ENCODE measurements at places on chromosomes 12 and 14. TPM values are rescaled to one million over a fixed set of nuclear protein-coding genes. Genes with fewer than 3 reads are reported as not detected.

The FOXN4 gene
- total RNA-seq = not detected

The AJUBA gene
- 7.5 TPM for total RNA-seq

The CLEC2A gene
- total RNA-seq = not detected

The MYF6 gene
- not detected for total RNA-seq

The STAC3 gene
- total RNA-seq = 4.5 TPM

The ACVRL1 gene
- not detected for total RNA-seq

DNA sequence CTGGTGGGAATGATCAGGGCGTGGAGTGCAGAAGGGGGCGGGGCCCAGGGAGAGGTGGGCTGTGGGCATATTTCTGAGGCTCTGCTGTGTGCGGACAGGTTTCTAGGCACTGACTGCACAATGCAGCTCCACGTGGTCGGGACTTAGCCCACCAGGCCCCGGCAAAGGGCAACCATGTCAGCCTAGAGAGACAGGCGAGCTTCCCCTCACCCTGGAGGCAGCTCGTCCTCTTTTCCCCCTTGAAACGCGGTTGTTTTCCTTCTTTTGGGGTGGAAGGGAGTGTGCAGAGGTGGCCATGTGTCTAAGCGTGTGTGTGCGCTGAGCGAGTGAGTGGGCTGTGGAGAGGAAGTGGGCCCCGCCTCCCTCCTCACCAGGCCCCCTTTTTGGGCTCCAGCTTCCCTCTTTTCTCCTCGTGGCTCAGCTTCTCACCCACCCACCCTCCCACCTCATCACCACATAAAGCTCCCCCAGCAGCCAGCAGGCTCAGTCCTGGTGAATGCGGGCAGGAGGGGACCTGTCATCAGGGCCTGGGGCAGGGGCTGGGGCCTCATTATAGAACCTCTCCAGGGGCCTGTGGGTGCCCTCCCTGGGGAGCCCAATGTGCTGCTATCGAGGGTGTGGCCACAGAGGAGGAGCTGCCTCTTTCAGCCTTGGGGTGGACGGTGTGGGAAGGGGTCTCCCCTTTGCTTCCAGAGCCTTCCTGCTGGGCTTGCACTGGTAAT is 22.0 kb downstream of the LRTM2 start:
- no peak for ATAC-seq

DNA sequence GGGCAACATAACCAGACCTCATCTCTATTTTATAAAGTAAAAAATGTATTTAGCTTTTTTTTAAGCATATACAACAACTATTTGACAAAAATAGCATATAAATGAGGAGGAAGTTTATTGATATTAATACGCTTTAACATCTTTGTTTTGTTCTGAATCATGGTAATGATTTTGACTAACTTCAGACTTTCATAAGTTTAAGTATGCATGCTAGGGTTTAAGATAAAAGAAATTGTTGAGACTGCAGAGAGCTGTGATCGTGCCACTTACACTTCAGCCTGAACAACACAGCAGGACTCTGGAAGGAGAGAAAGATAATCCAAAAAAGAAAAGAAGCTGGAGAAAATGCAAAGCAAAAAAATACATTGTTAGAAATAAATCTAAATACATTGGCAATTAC is 87.9 kb upstream of the AEBP2 start:
- ATAC-seq = peak; percentile 38

DNA sequence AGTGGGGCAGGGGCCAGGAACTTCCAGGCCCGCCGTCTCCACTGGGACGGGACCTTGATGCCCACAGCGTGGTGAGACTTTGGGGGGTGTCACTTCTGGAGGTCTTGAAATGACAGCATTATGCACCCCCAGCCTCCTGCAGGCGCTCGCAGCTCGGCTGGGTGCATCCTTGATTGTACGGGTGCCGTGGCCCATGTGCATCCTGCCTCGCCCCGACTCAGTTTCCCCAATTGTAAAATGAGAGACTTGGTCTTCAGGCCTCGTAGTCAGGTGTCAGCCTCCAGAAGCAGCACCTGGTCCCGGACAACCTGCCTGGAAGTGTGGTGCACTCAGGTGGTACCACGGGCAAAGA is 8.9 kb upstream of the PUS1 start:
- ATAC-seq = no peak

- ATAC-seq = no peak
These were observed 23.8 kb upstream of the GALNT9 start for GRCh38 chr12:132352896-132353800.

DNA sequence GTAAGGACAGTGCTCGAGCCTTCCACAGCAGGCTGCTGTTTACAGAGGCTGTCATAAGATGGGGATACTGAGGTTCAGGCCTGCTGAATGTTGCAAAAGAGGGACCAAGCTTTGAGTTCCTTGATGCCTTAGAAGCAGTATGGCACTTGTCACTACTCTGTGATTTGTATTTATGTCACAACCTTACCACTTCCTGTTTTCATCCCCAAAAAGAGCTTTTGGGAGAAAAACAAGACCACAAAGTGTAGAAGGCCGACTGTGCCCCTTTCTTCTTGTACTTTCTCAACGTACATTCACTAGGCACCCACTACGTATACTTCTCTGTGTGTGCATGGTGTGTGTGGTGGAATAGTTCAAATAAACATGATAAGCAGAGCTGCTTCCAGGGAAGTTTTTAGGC is 90.1 kb downstream of the DRAM1 start:
- no peak for ATAC-seq

DNA sequence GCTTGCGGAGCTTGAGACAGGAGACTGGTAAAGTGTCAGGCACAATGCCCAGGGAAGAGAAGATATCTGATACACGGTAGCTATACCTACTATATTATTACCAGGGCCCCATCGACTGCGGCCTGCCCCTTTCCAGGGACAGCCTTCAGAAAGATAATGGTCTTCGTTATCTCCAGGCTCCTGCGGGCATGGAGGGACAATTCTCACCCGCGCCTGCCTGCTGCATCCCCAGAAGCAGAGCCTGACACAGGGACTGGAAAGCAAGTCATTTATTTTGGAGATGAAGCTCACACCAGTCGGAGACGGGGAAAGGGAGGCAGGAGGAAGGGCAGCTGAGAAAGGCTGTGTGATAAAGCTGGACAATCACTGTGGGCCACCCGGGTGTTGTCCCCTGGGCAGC is 67.9 kb upstream of the FAM222A start:
- no peak for ATAC-seq

DNA sequence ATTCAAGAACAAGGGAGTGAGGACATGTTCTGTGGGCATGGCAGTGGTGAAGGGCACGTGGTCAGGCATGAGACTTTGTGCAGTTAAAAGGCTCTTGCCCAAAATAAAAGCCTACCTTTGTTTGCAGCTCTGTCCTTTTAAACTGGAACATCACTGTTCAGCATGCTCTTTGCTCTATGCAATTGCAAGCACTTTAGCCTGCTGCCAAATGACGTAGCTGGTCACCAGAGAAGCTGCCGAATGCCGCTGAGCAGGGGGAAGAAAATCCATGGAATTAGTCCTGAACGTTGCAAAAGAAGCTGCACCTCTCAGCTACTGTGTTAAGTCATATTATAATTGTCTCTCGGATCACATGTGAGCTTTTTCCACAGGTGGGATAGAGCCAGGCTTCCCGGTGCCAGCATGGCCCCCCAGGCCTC is 176.3 kb upstream of the DIO2 start:
- ATAC-seq = no peak

GRCh38 chr12:127785540-127785939 is 481.4 kb upstream of the TMEM132C start:
- ATAC-seq = no peak

DNA sequence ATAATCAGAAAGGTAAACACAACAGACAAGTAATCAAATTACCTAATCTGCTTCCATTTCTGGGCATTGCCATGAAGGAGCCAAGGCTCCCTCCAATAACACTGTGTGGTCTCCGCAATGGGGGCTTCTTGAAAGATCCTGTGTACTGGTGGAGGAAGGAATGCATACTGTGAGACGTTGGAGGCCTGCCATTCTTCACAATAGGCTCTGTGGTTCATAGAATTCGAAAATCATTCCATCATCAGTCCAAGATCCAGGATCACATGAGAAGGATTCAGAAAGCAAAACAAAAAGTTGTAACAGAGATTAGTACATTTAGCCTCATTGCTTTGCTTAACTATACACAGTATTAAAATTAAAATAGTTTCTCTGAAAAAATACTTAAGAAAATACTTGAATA is 76.3 kb downstream of the CDK17 start:
- ATAC-seq = no peak

DNA sequence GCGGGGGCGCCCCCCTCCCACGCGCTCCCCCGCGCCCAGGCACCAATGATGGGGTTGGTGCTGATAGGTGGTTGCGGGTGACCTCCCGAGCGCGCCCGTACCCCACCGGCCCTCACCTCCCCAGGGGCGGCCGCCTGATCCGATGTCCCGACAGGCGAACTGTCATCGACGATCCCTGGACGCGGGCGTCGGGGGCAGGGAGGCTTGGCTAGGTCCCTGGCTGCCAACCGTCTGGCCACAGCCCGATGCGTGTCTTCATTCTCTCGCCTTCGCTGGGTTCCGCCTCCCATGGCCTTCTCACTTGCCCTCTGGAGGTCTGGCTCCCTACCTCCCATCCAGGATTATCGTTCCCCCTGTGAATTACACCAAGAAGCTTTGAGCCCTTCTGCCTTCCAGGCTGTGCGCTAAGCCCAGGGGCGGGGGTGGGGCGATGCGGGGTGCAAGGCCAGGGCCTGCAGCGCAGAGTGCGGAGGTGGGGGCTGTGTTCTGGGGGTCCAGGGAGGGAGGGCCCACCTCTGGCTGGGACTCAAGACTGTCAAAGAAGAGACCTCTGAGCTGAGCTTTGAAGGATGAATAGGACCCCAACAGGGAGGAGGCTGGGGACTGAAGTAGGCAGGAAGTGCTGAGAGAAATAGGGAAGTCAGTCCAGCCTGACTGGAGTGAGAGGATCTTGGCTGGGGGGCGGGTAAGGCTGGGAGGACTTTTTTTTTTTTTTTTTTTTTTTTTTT is 7.7 kb upstream of the RACGAP1 start:
- ATAC-seq = no peak

DNA sequence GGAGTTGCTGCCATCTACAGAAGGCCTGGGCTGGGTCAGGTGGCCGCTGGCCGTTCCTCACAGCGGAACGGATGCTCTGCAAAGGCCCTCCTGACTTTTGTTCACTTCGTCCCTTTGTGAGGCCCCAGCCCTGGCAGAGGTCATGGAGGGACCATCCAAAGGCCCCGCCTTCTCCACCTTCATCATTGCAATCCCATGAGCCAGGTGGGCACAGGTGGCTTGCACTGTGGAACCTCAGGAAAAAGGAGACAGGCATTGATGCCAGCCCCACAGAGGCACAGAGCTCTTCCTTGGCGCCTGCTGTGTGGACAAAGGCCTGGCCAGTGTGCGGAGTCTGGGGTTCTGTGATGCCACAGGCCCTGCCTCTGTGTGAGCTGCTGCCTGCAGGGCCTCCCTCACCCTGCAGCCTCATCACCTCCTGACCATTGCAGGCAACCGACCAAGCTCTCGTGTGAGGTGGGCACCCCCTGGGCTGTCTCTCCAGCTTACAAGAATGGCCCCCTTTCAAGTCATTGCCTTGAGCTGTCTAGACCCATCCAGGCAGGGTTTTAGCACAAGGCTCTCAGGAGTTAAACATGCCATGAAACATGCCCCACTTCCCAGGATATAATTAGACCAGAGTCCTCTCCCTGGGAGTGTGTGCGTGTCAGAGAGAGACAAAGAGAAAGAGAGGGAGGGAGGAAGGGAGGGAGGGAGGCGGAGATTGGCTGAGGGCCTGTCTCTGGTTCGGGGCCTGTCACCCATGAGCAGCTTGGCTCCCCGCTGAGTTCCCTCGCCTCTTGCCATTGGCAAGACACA is 19.3 kb downstream of the NFKBIA start:
- ATAC-seq = no peak

- ATAC-seq = peak; percentile 64
These were observed 21.1 kb downstream of the GSC start for GRCh38 chr14:94748667-94749347.

Data from activated T-helper 17 cell treated with anti-CD3 and anti-CD28 coated beads, Interleukin-2, amount 50 U/mL, for 72 hours (primary cell).